ENCODE measurements at places on chromosomes 1 and 21. TPM values are rescaled to one million over a fixed set of nuclear protein-coding genes. Genes with fewer than 3 reads are reported as not detected.

MAGOH gene
- 42.5 TPM for total RNA-seq

NT5C1A gene
- not detected for total RNA-seq

PGBD5 gene
- not detected for total RNA-seq

MRTO4 gene
- total RNA-seq: 94.9 TPM

GCSAML gene
- not detected for total RNA-seq

TSPAN1 gene
- 165 TPM for total RNA-seq

GSTM5 gene
- total RNA-seq: not detected

ITLN2 gene
- not detected for total RNA-seq

SIK1 gene
- 29.7 TPM for total RNA-seq

CD2 gene
- not detected for total RNA-seq

LAD1 gene
- total RNA-seq: 238 TPM

BCAN gene
- total RNA-seq: not detected

TGFB2 gene
- total RNA-seq: 2.5 TPM

FAM151A gene
- total RNA-seq: not detected

GRCh38 chr1:3275471-3276340 lies 178.8 kb upstream of the ARHGEF16 start:
- no peak for DNase-seq

DNA sequence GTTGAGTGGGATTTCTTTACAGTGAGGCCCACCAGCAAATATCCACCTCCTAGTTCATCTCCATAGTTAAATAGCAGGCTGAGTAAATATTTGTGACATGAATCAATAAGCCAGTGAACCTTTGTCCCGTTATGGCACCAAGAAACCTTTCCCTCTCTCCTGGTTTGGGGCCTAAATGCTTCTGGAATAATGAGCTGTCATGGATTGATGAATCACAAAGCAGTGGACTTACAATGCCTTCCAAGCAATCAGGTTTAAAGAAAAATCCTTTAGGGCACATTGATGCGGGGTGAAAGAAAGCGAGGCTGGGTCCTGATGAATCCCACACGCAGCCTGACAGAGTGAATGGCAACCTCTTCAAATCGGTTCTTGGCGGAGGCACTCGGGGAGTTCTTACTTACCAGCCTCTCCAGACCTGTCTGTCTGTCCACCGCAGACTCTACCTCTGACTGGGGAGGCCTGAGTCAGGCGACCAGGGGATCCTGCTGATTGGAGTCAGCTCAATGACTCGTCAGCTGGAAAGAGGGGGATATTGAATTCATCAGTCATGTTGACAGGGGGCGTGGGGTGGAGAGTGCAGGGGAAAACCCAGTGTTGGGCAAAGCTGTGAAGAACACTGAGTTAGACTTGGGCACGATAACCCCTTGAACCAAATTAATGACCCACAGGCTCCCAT lies 247.3 kb downstream of the PLPP3 start:
- DNase-seq: no peak

DNA sequence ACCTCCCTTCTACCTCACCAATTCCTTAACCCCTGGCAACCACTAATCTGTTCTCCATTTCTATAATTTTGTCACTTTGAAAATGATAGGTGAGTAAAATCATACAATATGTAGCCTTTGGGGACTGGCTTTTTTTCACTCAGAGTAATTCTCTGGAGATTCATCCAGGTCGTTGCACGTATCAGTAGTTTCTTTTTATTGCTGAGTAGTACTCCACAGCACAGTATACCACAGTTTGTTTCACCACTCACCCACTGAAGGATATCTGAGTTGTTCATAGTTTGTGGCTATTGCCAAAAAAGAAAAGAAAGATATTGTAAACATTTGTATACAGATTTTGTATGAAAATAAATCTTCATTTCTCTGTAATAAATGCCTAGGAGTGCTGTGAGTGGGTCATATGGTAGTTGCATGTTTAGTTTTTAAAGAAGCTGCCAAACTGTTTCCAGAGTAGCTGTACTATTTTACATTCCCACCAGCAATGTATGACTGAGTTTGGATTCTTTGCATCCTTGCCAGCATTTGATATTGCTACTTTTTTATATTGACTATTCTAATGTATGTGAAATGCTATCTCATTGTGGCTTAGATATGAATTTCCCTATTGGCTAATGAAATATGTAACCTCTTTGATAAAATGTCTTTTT lies 3.7 kb downstream of the CHD1L start:
- DNase-seq: no peak

- DNase-seq: no peak
Observed at GRCh38 chr21:27462726-27463125, 495.8 kb upstream of the ADAMTS5 start.

DNA sequence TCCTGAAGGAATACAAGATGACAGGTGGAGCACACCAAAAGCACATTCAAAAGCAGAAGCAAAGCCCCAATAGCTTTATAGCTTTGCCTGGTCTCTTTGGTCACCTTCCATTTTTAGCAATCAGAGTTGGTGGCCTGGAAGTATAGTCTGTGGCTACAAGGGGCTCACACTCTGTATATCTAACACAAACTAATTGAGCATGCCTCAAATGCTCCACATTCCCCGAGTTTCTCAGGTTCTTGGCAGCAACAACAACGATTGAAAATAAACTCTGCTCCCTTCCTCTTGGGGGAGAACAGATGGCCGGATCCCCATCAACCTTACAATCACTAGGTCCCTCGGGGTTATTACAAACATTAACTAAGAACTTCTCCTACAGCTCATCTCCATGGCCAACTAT lies 24.9 kb upstream of the TADA1 start:
- DNase-seq: no peak

- DNase-seq: no peak
Observed at GRCh38 chr1:204931768-204932572, 61.3 kb downstream of the NFASC start.

- DNase-seq: no peak
Observed at GRCh38 chr1:6370006-6370405, 23.6 kb downstream of the ACOT7 start.

- no peak for DNase-seq
Observed at GRCh38 chr1:152328801-152329391, 3.9 kb upstream of the FLG start.

GRCh38 chr1:176159993-176160392 lies 47.1 kb downstream of the COP1 start:
- no peak for DNase-seq

GRCh38 chr21:17784180-17784598 lies 35.0 kb downstream of the C21orf91 start:
- no peak for DNase-seq

DNA sequence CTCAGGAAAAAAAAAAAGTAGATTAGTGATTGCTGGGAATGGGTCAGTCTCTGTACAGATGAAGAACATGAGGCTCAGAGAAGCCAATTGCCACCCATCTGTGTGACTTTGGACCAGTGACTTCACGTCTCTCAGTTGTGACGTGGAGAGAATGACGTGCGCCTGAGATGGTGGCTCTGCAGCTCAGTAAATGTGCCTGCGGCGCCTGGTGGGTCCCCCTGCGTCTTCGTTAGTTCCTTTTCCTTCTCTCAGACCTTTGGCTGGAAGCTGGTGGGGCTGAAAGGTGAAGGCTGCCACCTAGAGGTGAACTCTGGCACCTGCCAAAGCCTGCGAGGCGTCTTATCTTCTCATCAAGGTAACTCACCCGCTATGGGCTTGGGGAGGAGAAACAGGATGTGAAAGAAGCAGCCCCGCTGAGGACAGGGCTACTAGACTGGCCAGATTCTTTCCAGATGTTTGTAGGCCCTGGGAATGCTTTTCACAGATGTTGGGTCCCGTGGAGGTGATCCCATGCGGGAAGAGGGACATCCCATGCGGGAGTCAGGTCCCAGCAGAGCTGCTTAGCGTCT lies 8.7 kb upstream of the E2F2 start:
- DNase-seq: peak; percentile 97

- no peak for DNase-seq
Observed at GRCh38 chr1:214476986-214477870, 74.2 kb downstream of the PTPN14 start.

DNA sequence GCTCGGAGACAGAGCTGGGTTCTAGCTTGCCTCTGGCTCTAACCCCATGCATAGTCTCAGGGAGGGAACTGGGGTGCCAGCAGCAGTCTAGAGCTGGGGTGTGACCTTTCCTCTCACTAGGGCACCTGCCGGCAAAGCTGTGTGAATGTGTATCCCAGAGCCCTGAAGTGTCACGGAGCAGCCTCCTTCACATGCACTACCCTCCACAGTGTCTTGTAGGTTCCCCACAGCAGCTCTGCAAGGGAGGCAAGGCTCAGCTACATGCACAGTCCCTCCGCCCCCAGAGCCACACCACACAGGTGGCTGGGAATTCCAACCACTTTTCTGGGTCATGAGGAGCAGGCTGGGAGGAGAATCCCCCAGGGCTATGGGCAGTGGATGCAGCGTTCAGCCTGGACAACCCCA lies 7.7 kb upstream of the HPCA start:
- DNase-seq: no peak

DNA sequence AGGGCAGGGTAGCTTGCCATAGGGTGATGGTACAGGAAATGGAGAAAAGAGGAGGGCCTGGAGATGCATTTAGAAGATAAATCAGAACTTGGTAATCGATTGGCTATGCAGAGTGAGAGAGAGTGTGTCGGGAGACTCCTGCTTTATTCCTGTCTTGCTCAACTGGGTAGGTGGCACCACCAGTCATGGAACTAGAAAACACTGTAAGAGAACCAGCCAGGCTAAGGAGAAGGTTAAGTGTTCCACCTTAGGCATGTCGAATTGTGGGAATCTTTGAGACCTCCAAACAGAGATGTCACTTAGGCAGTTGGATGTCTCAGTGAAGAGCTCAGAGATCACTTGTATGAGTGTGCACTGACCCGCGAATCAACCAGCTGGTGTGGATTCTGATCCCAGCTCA lies 28.7 kb upstream of the RD3 start:
- peak; percentile 37 for DNase-seq

DNA sequence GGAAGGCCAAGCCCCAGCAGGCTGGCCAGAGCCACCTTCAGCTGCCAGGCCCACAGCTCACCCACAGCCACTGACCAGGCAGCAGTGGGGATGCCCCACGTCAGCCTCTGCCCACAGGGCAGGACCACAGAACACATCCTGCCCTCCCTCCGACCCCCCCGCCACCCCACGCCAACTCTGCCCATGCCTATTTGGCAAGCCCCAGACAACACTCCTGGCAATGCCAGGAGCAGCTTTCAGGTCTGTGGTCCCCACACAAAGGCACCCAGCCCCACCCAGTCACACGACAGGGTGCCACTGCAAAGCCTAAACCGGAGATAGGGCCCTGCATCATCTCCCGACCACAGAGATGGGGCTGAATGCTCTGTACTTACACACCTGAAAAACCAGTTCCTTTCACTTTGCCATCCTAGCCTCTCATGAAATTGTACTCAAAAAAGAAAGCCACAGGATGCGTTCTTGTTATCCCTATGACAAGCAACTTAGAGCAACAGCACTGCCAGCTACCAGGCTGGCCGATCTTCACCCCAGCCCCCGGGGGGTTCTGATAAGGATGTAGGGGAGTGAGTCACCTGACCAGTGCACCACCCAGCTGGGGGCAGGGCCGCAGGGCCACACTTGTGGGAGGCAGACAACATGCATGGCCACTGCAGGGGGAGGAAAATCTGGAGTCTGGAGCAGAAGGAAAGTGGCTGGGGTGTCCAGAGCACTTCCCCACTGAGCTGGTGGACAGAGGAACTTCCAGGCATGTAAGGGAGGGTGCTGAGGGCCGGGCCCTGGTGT lies 36.2 kb downstream of the UBE2G2 start:
- no peak for DNase-seq

DNA sequence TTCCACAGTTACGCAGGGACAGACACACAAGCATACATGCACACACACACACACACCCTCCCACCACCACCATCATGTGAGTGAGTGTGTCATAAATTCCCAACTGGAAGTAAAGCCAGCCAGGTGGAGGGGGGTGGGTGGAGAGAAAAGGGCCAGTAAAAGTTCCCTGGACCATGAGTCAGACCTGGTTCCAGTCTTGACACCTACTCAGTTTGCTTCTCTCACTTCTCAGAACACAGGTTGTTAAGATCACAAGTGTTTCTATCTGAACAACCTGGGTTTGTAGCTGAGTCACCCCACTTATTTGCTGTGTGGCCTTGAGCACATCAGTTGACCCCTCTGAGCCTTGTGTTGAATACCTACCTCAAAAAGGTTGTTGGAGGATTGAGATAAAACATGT lies 9.6 kb downstream of the EPHA10 start:
- peak; percentile 18 for DNase-seq

- no peak for DNase-seq
Observed at GRCh38 chr21:44814498-44815023, 3.3 kb downstream of the SUMO3 start.

DNA sequence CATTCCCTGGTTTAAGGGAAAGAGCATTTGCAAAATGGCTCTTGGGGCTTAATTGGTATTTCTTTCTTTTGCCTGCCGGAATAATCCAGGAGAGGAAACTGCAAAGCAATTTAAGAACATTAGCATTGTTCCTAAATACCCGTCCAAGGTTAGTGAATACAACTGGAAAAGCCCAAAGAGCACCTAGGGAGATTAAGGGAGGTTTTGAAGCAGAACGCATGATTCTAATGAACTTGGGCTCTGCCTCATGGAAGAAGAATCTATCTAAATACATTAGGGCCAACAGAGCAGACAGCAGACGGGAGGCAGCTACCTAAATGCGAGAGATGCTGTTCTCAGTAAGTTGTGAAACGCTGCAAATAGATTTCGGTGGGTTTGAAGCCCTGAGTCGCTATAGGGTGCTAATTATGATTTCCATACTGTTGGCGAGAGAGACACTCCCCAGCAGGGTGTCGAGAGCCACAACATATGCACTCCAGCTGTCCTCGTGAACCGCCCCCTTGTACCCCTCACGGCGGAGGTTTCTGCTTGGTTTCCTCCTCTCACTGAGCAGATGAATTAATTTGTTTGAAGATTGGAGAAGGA lies 326.7 kb upstream of the CAMK1G start:
- DNase-seq: no peak

DNA sequence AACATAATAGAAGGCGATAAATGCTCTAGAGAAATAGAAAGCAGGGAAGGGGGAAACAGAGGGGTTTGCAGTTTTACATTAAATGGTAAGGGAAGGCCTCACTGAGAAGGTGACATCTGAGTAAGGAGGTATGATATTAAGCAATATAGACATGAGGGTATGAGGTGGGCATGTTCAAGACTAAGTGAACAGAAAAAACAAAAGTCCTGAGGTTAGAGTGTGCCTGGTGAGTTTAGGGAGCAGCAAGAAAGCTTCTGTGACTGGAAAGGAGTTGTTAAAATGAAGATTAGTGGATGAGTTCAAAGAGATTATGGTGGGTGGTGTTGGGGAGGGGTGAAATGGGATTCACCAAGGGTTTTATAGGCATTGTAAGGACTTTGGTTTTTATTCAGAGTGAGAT lies 8.6 kb downstream of the RPRD2 start:
- DNase-seq: no peak

DNA sequence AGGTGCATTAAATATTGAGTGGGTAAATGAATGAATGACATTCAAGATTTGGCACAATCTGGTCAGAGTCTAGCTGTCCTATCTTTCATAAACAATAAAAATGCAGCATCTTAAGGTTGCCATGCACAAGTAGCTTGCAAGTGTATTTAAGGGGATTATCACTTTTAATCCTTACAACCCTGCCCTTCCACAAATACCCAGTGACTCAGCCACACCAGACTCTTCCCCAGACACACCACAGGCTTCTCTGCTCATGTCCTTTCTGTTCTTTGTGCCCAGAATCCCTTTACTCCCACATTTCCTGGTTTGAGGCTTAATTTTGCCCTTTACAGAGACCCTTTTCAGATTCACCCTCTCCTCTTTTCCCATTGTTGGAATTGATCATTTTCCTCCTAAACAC lies 59.8 kb downstream of the KIRREL1 start:
- no peak for DNase-seq

GRCh38 chr1:35326246-35326866 lies 57.8 kb downstream of the ZMYM4 start:
- no peak for DNase-seq
